A172 (cell line): ENCODE measurements at places on chromosomes 1 and 21. TPM values are rescaled to one million over a fixed set of nuclear protein-coding genes. Genes with fewer than 3 reads are reported as not detected.

CYP2J2 gene
- total RNA-seq = 0.24 TPM in 1 of 2 replicates, not detected in the other

FCRLB gene
- total RNA-seq = 2.7 and 3.1 TPM in 2 replicates

SLC9C2 gene
- not detected in 2 replicates for total RNA-seq

VWA5B1 gene
- total RNA-seq = not detected in 2 replicates

ZNF648 gene
- not detected in 2 replicates for total RNA-seq

CLCA4 gene
- not detected in 2 replicates for total RNA-seq

RUNX3 gene
- not detected in 2 replicates for total RNA-seq

CDKN2C gene
- total RNA-seq = 65.5 and 89.0 TPM in 2 replicates

PSRC1 gene
- 32.7 and 42.3 TPM in 2 replicates for total RNA-seq

PTGER3 gene
- total RNA-seq = not detected in 2 replicates

DDOST gene
- 211 and 238 TPM in 2 replicates for total RNA-seq
